ENCODE measurements at places on chromosomes 2 and 18. TPM values are rescaled to one million over a fixed set of nuclear protein-coding genes. Genes with fewer than 3 reads are reported as not detected.

Gene GPR75
- total RNA-seq = 2.1 TPM

Gene UCN
- total RNA-seq = 3.4 TPM

Gene WDR7
- total RNA-seq = 40.2 TPM

Gene ANKRD30BL
- not detected for total RNA-seq

Gene FAM237A
- total RNA-seq = not detected

Gene IGFBP2
- total RNA-seq = 43.4 TPM

Gene MOB1A
- 153 TPM for total RNA-seq

Gene MC4R
- not detected for total RNA-seq

Gene BCL2L11
- total RNA-seq = 38.6 TPM

Gene ERCC3
- total RNA-seq = 49.3 TPM

Gene GAREM2
- total RNA-seq = 5.7 TPM

Gene DYSF
- not detected for total RNA-seq

Gene ALPP
- total RNA-seq = not detected

Gene SCN3A
- not detected for total RNA-seq

Gene TAF4B
- total RNA-seq = 10.4 TPM

Gene UGT1A8
- not detected for total RNA-seq

Gene RBM44
- total RNA-seq = 0.72 TPM

Gene ITSN2
- total RNA-seq = 77.2 TPM

Gene ACVR1
- 36.2 TPM for total RNA-seq

Gene TTC39C
- 123 TPM for total RNA-seq

Gene SERPINB11
- not detected for total RNA-seq

Gene IL36B
- total RNA-seq = not detected

Gene RUFY4
- 0.36 TPM for total RNA-seq

Gene TNP1
- not detected for total RNA-seq

Gene ICOS
- 45.4 TPM for total RNA-seq

Gene EPHA4
- total RNA-seq = 26.3 TPM

Gene TMEM214
- 69.5 TPM for total RNA-seq

Gene NT5C1B
- not detected for total RNA-seq

Gene ZBTB7C
- total RNA-seq = 0.53 TPM

Gene VSNL1
- total RNA-seq = not detected

Gene AMER3
- total RNA-seq = not detected

Gene CHRND
- not detected for total RNA-seq

Gene SERPINB12
- not detected for total RNA-seq

Gene CCBE1
- not detected for total RNA-seq

Gene GBX2
- total RNA-seq = not detected

Gene GAL3ST2
- 0.20 TPM for total RNA-seq

Gene PARD3B
- 1.2 TPM for total RNA-seq

Gene SRD5A2
- total RNA-seq = not detected

Measured in activated naive CD4-positive, alpha-beta T cell treated with anti-CD3 and anti-CD28 coated beads, Interleukin-2, amount 10 ng/mL, durations not matched to agents 5 hours and 36 hours (primary cell).